Activated CD8-positive, alpha-beta memory T cell treated with anti-CD3 and anti-CD28 coated beads, Interleukin-2, amount 10 ng/mL, durations not matched to agents 7 days and 5 days (primary cell): ENCODE measurements at places on chromosomes 5 and 9.

- H3K36me3 ChIP-seq: no peaks in the 10 kb centered on the region
- H3K27ac ChIP-seq: no peak overlapping the region
- H3K27me3 ChIP-seq: no peaks in the 10 kb centered on the region
- peaks cover 2% of the 10 kb centered on the region for H3K4me1 ChIP-seq
Measured at GRCh38 chr9:2727374-2727773, 10.1 kb downstream of the KCNV2 start.

- peaks cover 22% of the 10 kb centered on the region for H3K36me3 ChIP-seq
- H3K4me3 ChIP-seq: no peak overlapping the region
- no peaks in the 10 kb centered on the region for H3K27me3 ChIP-seq
- no peak overlapping the region for H3K27ac ChIP-seq
- peaks cover 7% of the 10 kb centered on the region for H3K4me1 ChIP-seq
- peak; percentile 44 for DNase-seq
Measured at GRCh38 chr5:148374690-148375360, 8.9 kb upstream of the FBXO38 start.

GRCh38 chr5:62969409-62970120 is 390.9 kb downstream of the LRRC70 start:
- peaks cover 1% of the 10 kb centered on the region for H3K36me3 ChIP-seq
- no peak for DNase-seq
- no peaks in the 10 kb centered on the region for H3K4me1 ChIP-seq
- H3K27ac ChIP-seq: no peak overlapping the region
- no peaks in the 10 kb centered on the region for H3K27me3 ChIP-seq

GRCh38 chr5:176619569-176620332 is 9.8 kb upstream of the GPRIN1 start:
- no peak overlapping the region for H3K27ac ChIP-seq
- H3K36me3 ChIP-seq: no peaks in the 10 kb centered on the region
- no peak for DNase-seq
- peaks cover 84% of the 10 kb centered on the region for H3K27me3 ChIP-seq
- H3K4me1 ChIP-seq: peaks cover 12% of the 10 kb centered on the region
- H3K4me3 ChIP-seq: no peak overlapping the region

DNA sequence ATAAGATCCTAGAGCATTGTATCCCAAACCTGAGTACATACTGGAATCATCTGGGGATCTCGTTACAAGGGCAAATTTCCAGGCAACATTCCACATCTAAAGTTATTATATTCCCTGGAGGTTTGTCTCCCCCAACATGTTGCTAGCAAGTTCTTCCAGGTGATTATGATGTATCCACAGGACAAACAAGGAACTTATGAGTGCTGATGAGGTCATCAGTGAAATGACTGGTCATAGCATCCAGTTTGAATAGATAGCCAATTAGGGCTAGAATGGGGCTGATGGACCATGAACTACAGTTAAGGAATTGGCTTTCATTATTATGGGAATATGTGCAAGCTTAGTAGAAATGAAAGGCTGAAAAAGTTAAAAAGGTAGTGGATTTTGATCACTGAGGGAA is 115.2 kb downstream of the CWC27 start:
- no peak for DNase-seq
- H3K4me1 ChIP-seq: no peaks in the 10 kb centered on the region
- no peak overlapping the region for H3K4me3 ChIP-seq
- H3K36me3 ChIP-seq: peaks cover 7% of the 10 kb centered on the region
- H3K27ac ChIP-seq: no peak overlapping the region
- H3K27me3 ChIP-seq: no peaks in the 10 kb centered on the region

DNA sequence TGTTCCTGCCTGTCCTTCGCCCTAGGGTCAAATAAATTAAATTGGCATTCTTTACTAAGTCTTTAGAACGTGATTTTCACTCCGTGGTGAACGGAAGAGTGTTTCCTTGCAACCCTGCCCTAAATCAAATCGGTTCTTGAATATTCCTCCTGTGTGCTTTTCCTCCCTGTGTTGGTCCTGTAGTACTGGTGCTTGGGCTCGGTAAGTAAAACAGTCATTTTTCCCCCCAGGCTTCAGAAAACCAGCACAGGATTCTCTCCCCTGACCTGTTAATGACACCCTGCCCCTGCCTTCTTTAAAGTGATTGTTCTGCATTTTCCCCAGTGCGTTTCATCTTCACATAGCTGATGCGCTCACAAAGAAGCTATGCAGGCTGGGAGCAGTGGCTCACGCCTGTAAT is 96.0 kb downstream of the AK8 start:
- H3K27me3 ChIP-seq: peaks cover 50% of the 10 kb centered on the region
- DNase-seq: no peak
- H3K36me3 ChIP-seq: peaks cover 1% of the 10 kb centered on the region
- H3K4me3 ChIP-seq: no peak overlapping the region
- H3K4me1 ChIP-seq: peaks cover 12% of the 10 kb centered on the region

- no peaks in the 10 kb centered on the region for H3K36me3 ChIP-seq
- no peak for DNase-seq
- H3K27ac ChIP-seq: no peak overlapping the region
- no peak overlapping the region for H3K4me3 ChIP-seq
- H3K27me3 ChIP-seq: no peaks in the 10 kb centered on the region
Measured at GRCh38 chr5:74083096-74083791, 457.2 kb downstream of the ARHGEF28 start.
